Thoracic aorta (tissue), 2 donors: ENCODE measurements at places on chromosomes 4 and X.

GRCh38 chrX:95640226-95640625 lies 1044.4 kb upstream of the DIAPH2 start:
- no peak for DNase-seq

GRCh38 chr4:948936-949300 lies 16.7 kb downstream of the TMEM175 start:
- DNase-seq, result no peak

GRCh38 chr4:39228377-39228776 lies 46.0 kb downstream of the WDR19 start:
- DNase-seq, result no peak

DNA sequence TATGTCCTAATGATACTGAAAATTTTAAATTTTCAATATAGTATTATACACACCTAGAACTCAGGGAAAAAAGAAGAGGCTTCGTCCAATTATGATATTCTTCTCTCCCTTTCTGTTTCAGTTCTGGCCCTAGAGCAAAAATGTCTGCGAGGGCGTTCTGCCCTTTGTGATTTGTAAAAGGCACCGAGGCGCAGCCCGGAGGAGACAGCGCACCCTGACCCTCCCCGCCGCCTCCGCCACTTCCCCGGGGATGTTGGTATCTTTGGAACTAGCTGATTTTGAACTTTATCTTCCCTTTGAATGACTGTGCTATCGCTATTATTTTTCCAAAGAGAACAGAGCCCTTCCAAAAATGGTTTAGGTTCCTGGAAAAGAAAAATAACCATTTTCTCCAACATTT lies 173.2 kb upstream of the FAM9B start:
- DNase-seq, result no peak

GRCh38 chr4:146520896-146521540 lies 722 bp downstream of the SLC10A7 start:
- no peak for DNase-seq

DNA sequence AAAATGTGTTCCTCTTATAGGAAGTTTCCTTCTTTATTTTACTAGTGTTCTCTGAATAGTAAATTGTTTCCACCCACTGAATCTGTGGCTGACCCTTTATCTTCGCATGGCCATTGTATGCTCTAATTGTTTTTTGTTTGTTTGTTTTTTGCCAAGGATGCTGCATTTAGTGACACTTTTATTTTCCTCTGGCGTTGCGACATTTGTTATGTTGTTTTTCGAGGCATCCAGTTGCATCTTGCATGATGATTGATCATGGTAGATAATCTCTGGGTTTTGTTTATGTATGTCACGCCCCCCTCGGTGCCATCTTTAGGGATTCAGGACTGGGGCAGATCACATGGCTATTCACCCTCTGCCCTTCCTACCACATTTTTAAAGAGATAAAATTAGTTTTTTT lies 2.2 kb downstream of the NMU start:
- no peak for DNase-seq

DNA sequence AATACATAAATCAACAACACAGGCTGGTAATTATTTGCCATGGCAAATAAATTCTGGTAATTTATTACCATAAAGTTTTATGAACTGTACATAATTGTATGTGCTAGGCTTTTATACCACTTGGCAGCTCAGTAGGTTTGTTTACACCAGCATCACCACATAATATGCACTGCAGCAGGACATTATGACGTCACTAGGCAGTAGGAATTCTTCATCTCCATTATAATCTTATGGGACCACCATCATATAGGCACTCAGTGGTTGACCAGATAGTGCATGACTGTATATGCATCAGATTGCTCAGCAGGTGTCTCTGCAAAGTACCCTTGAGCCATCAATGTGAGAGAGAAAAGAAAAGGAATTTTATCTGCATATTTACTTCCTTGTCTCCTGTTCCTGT lies 295.4 kb downstream of the CFAP47 start:
- DNase-seq, result no peak

DNA sequence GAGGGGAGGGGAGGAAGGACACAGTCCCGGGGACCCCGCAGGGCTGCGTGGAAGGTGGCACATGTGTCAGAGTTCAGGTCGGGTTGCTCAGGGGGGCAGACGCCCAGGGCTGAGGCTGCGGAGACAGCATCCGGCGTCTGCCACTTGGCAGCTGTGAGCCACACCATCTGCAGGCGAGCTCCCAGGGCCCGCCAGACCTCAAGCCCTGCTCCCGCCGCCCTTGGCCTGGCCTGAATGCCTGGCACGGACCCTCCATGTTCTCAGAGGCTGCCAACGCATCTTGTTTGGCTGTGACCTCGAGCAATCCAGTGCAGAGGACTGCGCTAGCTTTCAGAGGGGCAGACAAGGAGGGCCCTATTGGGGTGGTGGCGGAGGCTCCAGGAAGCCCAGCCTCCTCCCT lies 5.1 kb downstream of the BGN start:
- DNase-seq, result no peak

GRCh38 chrX:96841325-96841724 lies 42.4 kb upstream of the RPA4 start:
- no peak for DNase-seq

GRCh38 chr4:91734682-91735081 lies 569.1 kb upstream of the GRID2 start:
- DNase-seq, result no peak

DNA sequence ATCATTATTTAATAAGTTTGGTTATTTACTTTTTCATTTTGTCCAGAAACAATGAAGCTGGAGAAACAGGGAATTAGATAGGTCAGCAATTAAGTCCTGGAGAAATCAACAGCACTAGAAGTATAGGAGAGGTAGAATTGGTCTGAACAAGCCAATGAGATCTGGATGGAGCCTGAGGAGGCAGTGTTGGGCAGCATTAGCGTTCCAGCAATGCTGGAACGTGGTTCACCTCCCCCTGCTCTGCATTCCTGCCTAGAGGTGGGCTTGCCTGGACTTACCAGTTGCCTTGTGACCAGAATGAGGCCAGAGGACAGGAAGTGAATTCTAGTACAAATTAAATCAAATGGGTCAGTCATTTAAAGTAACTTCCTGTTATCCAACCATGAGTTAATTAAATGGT lies 4.6 kb downstream of the RASSF6 start:
- DNase-seq, result no peak

DNA sequence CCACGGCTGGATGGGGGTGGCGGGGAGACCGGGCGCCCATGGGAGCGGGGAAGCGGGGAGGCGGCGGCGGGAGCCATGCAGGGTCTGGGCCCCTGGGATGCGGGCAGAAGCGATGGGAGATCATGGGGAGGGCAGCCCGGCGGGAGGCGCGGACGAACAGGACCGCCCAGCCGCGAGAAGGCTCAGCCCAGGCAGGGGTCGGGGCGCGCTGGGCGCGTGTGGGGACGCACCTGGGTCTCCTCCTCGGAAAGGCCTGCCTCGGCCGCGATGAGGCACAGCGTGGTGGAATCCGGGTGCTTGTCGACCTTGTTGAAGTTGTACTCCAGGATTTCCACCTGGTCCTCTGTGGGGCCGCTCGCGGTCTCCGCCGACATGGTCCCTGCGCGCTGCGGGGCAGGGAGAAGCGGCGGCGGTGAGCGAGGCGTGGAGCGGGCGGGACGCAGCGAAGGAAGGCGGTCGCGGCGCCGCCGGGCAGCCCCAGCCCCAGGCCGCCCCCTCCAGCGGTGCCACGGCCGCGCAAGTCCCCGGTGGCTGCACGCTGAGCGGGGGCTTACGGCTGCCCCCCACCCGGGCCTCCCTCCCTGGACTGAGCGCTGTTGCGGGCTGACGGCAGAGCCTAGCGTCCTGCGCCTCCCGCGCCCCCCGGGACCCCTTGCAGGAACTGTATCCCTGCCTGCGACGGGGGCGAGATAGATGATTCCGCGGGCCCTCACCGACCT lies 25.3 kb downstream of the HOPX start:
- no peak for DNase-seq

DNA sequence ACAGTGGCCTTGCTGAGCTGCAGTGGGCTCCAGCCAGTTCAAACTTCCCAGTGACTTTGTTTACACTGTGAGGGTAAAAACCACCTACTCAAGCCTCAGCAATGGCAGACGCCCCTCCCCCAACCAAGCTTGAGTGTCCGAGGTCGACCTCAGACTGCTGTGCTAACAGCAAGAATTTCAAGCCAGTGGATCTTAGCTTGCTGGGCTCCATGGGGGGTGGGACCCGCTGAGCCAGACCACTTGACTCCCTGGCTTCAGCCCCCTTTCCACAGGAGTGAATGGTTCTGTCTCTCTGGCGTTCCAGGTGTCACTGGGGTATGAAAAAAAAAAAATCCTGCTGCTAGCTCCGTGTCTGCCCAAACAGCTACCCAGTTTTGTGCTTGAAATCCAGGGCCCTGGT lies 168.9 kb upstream of the INTU start:
- no peak for DNase-seq

DNA sequence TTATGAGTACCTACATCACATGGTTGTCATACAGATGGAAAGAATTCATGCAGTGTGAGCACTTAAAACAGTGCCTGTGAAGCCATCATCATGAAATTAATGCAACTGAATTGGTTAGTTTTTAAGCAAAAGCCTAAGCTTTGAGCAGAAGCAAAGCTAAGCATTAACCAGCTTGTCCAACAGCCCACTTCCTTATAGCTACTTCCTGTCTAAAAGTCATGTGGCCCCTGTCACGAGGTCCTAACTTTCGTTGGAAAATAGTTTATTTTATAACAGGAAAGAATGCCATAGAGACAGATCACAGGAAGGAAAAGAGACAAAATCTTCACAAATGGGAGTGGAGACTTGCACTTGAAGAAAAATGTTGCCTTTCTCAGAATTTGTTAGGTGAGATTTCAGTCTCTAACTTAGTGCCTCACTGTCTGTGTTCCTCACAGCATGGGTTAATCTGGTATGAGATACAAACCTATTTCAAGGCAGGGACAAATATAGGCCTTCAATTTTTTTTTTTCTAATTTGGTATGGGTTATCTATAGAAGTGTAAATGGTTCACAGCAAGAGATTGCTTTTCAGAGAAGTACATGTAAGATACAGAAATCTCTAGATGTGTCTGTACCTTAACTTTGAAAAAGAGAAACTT lies 27.7 kb upstream of the VCX start:
- DNase-seq, result no peak
